Activated T-helper 1 cell treated with anti-CD3 and anti-CD28 coated beads, Interleukin-2, amount 50 U/mL, for 16 hours (primary cell): ENCODE measurements at places on chromosomes 16 and 17.

GRCh38 chr16:24834459-24835335 is 11.1 kb upstream of the SLC5A11 start:
- no peak for DNase-seq

DNA sequence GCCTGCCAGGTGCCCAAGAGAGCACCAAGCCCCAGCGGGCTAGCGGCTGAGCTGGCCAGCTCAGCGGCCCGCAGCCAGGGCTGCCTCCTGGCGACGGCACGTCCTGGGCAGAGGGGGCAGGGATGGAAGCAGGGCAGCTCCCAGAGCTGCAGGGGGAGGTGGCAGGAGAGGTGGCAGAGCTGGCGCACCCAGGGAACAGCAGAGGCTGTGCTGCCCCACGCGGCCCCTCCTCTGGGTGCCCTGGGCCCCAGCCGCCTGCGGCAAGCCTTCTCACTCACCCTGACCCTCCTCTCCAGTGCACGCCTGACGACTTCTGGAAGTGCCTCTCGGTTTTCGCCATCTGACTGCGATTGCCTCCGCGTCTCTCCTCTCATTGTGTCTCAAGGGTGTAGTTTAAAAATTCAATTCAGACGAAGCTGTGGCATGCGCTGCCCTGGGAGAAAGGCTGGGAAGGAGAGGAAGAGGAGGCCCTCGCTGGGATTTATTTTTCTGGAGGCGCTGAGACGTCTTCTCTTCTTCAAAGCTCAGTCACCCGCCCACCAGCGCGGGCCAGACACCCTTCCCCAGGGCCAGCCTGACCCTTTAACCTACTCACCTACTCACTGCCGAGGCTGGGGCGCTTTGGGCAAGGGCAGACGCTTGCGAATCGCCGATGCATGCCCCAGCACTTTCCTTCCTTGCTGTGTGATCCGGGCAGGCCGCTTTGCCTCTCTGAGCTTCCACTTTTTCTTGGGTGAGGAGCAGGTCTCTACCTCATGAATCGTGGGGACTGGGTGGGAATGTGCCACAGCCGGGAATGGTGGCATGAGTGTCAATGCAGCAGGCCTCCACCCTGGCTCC is 24.9 kb downstream of the GSE1 start:
- no peak for DNase-seq

- no peak for DNase-seq
These were observed 5.0 kb upstream of the TRAF4 start for GRCh38 chr17:28738680-28739384.

GRCh38 chr16:53085369-53085843 is 30.6 kb downstream of the CHD9 start:
- DNase-seq, result no peak

- DNase-seq, result no peak
These were observed 17.5 kb downstream of the ALOX15B start for GRCh38 chr17:8056232-8056975.

DNA sequence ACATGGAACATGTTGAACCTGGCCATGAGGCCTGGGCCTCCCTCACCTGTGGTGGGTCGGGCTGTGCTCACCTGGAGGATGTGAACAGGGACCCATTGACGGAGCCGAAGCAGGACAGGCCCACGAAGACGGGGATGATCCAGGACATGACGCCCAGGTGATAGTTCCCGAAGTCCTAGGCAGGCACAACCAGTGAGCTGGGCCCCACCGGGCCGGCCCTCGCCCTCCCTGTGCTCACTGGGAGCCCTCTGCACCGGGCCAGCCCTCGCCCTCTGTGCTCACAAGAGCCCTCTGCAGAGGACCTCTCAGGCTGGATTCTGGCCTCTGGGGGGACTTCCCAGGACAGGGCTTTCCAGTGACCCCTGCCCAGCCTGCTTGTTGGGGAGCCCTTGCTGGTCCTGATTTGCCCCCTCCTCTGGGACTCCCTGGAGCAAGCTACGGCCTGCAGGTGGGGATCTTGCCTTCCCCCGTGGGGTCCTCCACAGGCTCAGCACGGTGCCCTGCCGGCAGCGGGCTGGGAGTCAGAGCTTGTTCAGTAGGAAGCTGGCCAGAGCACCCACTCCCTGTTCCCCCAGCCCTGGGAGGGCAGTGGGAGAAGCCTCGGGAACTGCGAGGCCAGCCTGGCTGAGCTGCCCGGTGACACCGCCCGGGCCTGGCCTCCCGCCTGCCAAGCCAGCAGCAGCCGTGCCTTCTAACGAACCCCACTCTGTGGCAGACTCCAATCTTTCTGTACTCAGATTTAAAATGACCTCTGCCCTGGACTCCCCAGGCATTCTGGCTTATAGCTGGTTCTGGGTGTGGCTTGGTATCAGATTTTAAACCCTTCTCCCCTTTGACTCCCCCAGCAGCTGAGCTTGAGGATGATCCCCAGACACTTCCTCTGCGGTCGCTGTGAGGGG is 30.4 kb downstream of the SLC7A5 start:
- no peak for DNase-seq

DNA sequence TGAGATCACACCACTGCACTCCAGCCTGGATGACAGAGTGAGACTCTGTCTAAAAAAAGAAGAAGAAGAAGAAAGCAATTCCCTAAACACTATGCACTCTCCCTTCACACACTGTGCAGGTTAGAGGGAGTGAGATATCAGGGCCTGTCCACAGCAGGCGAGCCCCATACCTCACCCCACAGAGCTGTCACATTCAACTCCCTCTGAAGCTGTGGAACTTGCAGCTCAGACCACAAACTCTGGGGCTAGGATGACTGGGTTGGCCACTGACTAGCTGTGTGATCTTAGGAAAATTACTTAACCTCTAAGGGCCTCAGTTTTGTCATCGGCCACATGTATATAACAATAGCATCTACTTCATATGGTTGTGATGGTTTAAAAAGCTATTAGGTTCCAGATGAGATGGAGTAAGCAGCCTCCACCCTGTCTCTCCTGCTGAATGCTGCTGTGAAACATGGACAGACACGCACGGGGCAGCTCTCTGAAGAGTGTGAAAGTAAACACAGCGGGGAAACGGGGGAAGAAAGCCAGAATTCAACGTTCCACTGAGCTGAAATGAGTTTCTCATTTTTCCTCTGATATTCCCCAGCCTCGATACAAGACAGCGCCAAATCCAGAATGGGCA is 13.6 kb upstream of the PYY start:
- no peak for DNase-seq

DNA sequence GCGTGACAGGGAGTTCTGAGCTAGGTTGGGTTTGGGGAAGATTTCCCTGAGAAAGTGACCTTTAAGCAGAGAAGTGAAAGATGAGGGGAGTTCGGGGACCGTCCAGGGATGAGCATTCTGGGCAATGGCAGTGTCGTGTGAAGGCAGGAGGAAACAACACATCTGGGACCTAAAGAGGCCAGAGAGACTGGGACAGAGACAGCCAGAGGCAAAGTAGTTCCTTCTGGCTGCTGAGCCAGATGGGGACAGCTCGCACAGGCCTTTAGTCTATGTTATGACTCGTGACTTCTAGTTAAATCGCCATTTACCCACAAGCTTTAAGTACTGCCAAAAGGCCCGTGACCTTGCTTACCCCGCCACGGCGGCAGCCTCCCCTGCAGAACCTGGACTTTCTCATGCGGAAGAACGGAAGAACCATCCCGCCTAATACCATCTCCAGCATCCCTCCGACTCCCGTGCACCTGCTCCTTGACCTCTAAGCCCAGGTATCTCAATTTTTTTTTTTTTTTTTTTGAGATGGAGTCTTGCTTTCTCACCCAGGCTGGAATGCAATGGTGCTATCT is 8.5 kb upstream of the MED11 start:
- DNase-seq, result no peak
